Stimulated activated CD4-positive, alpha-beta T cell treated with anti-CD3 and anti-CD28 coated beads, Interleukin-12 subunit alpha, Interleukin-12 subunit beta, amount 100 ng/mL, for 48 hours (primary cell): ENCODE measurements at places on chromosomes 16 and 17.

DNA sequence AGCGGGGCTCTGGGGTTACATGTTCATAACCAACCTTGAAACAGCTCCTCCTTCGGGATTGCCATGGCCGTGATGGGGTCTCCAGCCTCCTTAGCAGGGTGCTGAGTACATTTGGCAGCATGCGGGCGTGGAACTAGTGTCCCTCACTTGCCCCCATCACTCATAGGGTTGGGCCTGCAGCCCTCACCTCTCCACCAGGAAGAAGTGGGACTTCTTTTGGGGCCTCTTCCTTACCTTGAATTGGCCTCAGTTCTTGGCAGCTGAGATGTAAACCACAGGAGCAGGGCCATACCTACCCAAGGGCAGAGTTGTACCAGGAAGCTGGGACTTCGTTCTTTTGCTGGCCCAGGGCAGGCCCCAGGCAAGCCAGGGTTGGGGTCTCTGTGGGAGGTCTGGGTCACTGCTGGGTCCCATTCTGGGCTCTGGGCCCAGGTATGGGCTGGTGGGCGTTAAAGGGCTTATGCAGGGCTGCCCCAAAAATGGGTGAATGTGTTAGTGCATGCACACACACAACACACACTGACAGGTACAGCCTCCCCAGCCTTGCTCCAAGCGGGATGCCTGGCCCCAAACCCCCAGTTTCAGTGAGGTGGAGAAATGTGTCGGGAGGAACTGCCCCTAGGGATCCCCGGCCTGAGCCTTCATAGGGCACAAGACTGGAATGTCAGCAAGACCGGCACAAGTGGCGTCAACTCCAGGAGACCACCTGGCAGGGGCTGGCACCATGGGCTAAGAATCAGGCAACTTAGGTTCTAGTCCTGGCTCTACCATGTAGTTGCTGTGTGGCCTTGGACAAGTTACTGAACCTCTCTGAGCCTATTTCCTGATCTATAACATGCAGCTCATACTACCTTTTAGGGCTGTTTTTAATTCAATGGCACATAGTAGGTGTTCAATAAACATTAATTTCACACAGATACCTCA, 3.9 kb upstream of the KRT15 start:
- no peak for DNase-seq

GRCh38 chr16:30942426-30942806, 6.5 kb upstream of the ORAI3 start:
- no peak for DNase-seq

DNA sequence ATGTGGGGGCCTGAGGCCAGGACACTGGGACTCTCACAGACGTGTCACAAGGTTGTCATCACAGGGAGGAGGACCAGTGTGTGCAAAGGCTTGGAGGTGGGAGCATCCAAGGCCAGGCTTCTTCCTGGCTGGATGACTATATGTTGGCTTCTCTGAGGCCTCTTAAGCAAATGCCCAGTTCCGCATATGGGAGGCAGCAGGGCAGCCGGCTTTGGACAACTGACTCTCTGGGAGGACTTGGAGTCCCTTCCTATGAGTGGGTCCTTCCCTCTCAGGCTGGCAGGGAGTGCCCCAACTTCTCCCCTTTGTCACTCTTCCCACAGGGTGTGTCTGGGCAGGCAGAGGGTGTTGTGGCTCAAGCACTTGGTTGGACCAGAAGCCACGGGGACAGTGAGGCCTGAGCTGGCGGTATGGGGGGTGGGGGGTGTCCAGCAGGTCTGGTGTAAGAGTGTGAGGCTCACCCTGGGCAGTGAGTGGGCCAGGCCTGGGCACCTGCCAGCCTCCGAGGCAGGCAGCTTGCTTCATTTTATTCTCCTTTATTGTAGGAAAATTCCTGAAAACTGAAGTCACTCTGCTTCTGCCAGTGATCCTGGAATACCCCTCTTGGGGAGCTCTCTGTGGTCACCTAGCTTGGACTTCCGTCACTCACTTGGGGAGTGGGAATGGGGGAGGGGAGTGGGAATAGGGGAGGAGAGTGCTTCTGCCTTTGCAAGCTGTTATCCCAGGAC, 14.9 kb downstream of the ADGRG1 start:
- DNase-seq = no peak

GRCh38 chr16:68475071-68475470, 26.8 kb upstream of the SMPD3 start:
- no peak for DNase-seq

DNA sequence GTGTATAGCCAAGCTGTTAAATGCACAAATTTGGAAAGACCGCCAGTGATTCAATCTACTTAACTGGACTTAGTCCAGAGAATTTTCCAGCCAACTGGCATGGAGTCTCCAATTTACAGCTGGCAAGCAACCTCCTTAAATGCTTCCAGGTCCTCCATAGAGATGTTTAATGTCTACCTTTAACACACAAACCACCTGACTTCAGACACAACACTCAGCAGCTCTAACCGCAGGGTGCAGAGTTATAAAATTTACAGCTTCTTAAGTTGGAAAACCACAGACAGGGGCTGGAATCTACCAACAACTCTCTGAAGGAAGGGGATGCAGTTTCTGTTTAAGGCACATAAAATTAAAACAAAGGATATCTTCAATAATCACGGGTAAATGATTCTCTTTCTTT, 106.9 kb downstream of the SYCE1L start:
- no peak for DNase-seq

GRCh38 chr16:57865746-57866528, 63.6 kb upstream of the KIFC3 start:
- no peak for DNase-seq

- no peak for DNase-seq
These were observed 30.5 kb upstream of the LGALS9 start for GRCh38 chr17:27600471-27600870.

DNA sequence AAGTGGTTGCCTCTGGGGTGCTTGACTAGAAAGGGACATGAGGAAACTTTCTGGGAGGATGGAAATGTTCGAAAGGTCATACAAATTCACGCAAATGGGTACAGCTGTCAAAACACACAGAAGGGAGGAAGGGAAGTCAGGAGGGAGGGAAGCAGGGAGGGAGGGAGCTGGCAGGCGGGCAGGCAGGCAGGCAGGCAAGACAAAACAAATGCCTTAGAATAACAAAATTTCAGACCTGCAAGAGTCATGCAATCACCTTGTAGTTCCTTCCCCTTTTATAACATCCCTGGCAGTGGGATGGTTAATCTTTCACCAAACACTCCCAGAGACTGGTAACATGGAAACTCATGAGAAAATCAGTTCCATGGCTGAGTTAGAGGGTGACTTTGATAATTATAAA, 189.2 kb downstream of the STX8 start:
- no peak for DNase-seq

- no peak for DNase-seq
These were observed 126.7 kb upstream of the FOXF1 start for GRCh38 chr16:86383488-86384262.

- DNase-seq = no peak
These were observed 24.0 kb downstream of the CCR7 start for GRCh38 chr17:40541060-40541872.

DNA sequence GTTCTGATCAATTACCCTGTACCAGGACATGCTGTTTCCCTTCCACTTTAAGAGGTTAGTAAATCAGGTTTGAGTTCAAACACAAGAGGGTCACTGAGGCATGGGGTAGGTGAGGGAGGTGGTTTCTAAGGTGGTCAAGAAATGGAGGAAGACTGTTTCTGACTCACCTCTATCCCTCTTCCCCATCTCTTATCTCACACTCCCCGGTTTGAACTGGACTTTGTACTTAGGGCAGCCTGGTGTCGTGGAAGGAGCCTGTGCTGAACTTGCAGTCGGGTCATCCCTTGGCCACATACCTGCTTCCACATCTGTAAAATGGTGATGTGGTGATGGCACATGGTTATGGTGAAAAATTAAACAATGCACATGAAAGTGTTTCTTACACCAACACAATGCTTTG, 17.2 kb upstream of the TMEM98 start:
- DNase-seq = no peak

GRCh38 chr17:47937941-47938340, 3.4 kb upstream of the PNPO start:
- DNase-seq = no peak

GRCh38 chr16:86609115-86609514, 30.8 kb downstream of the FOXL1 start:
- DNase-seq = no peak

- DNase-seq = no peak
These were observed 151.3 kb downstream of the FOXL1 start for GRCh38 chr16:86729686-86730085.

GRCh38 chr16:6863135-6863534, 469.5 kb upstream of the RBFOX1 start:
- no peak for DNase-seq

- DNase-seq = no peak
These were observed 55.5 kb upstream of the RPL38 start for GRCh38 chr17:74147966-74148365.

- no peak for DNase-seq
These were observed 109.7 kb downstream of the VAT1L start for GRCh38 chr16:77897831-77898605.

GRCh38 chr16:85891033-85891775, 7.8 kb upstream of the IRF8 start:
- DNase-seq = no peak

DNA sequence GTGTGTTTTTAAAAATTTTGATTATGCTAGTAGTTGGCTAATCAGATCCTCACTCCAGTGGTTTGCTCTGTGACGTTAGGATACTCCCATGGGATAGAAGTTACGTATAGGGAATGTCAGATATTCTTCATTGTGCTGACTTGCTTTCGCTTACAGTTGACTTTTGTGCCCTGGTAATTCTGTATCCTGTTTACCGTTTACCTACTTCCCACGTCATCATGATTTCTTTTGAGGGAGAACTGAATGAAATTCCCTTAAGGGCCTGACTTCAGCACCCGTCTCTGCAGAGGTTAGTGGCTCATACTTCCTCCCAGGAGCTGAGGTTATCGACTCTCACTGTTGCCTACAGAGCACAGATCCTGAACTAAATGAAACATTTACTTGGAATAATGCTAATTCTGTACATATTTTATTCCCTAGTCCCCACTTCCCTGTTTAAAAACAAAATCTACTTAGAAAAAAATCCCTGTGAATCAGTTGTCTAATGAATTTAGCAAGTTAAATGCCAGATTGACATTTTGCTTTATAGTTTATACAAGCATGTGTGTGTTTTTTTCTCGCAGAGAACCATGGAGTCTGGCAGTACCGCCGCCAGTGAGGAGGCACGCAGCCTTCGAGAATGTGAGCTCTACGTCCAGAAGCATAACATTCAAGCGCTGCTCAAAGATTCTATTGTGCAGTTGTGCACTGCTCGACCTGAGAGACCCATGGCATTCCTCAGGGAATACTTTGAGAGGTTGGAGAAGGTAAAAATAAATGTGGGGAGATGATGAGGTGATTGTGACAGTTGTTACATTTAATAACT, 2.8 kb downstream of the PRKAR1A start:
- no peak for DNase-seq

DNA sequence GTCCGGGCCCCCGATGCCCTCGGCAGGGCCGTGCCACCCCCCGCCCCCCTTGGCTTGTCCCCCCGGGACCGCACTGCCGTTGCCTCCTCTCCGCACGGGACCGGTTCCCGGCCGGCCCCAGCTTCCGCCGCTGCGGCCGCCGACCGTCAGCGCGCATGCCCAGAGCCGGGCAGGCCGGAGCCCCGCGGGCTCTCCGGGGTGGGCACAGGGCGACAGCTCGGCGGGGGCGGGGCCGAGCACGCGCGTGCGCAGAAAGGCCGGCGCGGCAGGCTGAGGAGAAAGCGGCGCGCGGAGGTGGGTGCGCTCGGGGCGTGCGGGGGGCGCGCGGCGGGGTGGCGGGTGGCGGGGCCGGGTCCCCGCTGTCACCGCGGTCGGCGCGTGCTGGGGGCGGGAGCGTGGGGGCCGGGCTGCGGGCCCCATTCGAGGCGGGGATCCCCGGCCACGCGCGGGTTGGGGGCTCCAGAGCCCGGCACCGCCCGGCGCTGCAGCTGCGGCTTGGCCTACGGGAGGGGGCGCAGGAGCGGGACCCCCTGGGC, at the start of gene TBC1D24:
Gene TBC1D24 (plus strand): TSS at position 251 of the 536 bp plus-strand sequence. CDS start 21,022 bp downstream, outside the sequence.
- DNase-seq = peak; percentile 64

GRCh38 chr16:3328104-3328503, 22.8 kb downstream of the ZNF75A start:
- DNase-seq = no peak

DNA sequence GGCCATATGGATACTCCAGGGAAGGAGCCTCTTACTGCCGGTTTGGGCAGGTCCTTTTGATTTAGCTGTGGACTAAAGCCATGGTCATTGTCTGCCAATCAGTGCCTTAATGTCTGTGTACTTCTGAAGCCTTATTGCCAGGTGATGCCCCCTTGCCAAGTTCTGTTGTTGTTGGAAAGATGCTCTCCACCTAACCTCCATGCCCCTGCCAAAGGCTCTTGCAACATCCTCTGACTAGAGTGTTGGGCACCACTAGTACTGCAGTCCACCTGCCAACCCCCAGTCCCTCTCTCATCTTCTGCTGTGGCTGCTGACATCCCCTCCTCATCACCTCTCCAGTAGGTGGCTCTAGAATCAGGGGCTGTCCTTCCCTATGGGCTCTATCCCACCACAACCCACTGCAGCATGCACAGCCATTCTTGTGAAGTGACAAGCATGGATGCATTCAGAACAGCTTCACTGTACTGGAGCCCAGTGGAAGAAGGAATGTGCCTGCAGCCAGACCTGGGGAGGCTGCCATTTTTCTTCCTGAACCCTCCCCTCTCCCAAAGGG, 375.3 kb upstream of the CDH5 start:
- no peak for DNase-seq

- DNase-seq = no peak
These were observed 9.2 kb upstream of the MSLN start for GRCh38 chr16:751152-752006.

GRCh38 chr16:28218109-28218508, 6.3 kb upstream of the XPO6 start:
- peak; percentile 34 for DNase-seq

GRCh38 chr16:20291208-20292206, 35.8 kb downstream of the GP2 start:
- no peak for DNase-seq

GRCh38 chr17:39653662-39654331, 11.4 kb upstream of the TCAP start:
- DNase-seq = peak; percentile 79

DNA sequence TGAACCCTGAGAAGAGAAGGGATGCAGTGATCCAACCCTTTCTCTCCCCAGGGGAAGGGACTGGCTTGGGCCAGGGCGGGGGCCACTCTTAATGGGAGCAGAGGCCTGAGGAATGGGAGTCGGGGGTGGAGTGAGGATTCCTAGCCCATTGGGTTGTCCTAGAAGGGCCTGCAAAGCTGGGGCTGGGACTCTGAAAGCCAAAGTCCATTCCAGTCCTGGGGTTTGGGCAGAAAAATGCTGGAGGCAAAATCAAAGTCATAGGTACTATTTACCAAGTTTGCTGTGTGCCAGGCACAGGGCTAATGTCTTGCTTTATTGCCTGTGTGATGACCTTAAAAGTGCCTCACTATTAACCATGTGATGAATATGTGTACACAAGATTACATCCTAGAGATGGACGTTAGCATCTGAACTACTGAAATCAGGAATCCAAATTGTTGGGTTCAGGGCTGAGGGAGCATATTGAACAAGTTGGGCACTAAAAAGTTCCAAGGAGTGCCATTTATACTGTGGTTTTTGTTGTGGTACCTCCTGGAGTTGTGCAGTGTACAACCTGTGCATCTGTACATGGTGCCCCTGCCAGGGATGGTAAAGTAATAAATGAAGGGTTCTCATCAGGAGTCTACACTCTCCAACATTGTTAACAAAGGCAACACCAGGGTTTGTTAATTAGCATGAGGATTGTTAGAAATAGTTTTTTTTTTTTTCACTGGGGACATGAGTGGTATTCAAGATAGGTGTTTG, 84.4 kb upstream of the NKD1 start:
- DNase-seq = no peak
